ENCODE measurements at places on chromosomes 5 and 9.

DNA sequence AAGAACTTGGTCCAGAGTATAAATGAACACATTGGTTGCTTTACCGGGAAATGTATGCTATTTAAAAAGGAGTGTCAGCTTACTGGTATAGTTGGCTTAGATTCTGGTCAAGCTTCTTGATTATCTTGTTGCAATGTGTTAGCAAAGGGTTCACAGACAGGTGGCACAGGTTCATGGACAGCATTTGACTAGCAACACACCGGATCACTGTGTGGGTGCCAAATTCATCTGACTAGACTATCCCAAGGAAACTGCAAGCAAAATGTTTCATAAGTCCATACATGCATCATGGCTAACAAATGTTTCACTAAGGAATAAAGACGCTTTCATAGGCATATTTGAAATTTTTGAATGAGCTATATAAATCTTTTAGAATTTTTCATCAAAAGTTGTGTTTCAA lies 274.1 kb downstream of the PLK2 start:
- DNase-seq, result no peak

GRCh38 chr5:167268337-167268736 lies 1023.1 kb upstream of the WWC1 start:
- DNase-seq, result no peak

DNA sequence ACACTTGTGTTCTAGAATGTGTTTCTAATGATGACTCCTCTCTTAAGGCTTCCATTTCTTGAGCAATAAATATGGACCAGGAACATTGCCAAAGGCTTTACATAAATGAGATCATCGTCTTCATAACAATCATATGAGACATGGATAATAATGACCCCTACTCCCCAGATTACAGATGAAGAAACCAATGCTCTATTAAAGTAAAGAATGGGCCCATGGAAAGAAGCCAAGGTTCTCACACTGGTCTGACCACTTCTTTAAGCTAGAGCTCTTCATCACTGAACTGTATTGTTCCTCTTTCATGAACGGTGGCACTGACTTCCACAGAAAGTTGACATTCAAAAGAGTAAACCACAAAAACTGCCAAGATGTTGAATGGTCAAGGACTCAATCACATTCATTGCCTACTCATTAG lies 65.3 kb downstream of the MARCHF3 start:
- DNase-seq, result no peak

DNA sequence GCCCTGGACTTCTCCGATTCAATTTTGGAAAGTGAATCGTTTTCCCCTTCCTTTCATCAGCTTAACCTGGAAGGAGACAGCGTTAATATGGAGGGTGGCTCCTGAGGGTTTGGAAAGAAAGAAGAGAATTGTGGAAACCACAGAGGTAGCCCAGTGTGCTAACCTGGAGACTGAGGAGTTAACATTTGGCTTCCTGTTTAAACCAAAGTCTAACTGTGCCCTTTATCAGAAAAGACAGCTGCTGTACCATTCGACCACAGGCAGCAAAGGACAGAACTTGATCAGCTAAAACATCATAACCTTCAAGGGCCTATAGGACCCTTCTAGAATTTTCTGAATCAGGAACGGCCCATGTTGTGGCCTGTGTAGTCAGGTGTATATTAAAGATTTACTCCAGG lies 735 bp downstream of the IDNK start:
- DNase-seq, result no peak

DNA sequence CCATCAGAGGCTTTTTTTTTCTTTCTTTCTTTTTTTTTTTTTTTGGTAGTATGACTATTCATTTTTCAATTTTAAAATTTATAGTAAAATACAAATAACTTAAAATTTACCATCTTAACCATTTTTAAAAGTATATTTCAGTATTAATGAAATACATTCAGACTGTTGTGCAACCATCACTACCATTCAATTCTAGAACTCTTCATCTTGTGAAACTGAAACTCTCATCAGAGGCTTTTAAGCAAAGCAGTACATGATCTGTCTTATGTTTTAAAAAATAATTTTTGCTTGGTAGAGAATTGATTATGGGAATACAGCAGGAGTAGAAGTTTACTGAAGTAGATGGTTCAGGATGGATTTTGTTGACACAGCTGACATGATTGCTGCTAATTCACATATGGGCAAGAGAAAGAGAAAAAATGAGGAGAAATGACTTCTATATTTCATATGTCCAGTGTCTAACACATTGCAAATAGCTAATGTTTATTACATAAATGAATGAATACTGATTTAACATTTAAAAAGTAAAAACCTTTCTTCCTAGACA lies 13.4 kb downstream of the ELOVL7 start:
- DNase-seq, result no peak

GRCh38 chr9:6931913-6932312 lies 174.1 kb downstream of the KDM4C start:
- DNase-seq, result no peak

- DNase-seq, result no peak
These were observed 204.3 kb downstream of the TRIM32 start for GRCh38 chr9:116891424-116891823.

DNA sequence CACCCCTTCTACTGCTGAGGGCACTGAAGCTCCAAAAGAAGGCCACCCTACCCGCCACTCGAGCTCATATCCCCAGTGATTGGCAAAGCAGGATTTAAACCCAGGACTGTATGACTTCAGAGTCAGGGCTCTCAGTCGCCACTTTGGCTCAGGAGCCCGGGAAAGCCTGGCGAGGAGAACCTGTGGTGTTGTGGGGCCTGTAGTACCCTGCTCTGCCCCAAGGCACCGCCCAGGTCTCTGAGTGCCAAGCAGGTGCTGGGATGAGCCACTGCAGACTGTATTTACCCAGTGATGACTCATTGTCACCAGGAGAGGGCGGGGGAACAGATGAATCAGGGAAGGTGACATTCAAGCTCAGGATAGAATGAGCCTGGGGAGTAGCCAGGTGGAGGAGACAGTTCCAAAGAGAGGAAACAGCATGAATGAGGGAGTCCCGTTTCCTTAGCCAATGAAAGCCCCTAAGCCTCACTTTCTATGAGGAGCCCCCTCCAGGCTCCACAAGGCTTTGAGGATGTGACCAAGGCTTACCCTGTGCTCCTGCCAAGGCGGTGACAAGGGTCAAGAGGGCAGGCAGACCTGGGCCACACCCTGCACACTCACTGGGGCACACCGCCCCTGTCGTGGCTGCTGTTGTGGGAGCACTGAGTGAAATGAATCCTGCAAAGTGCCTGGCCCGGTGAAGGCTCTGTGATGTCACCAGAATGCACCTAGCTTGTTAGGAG lies 17.8 kb upstream of the DPM2 start:
- DNase-seq, result peak; percentile 83

- no peak for DNase-seq
These were observed 40.1 kb upstream of the STX17 start for GRCh38 chr9:99866398-99866797.
